ENCODE measurements at places on chromosomes 6 and 20.
A peak's percentile ranks its signal among the peaks of the same experiment; 100 is the strongest.

DNA sequence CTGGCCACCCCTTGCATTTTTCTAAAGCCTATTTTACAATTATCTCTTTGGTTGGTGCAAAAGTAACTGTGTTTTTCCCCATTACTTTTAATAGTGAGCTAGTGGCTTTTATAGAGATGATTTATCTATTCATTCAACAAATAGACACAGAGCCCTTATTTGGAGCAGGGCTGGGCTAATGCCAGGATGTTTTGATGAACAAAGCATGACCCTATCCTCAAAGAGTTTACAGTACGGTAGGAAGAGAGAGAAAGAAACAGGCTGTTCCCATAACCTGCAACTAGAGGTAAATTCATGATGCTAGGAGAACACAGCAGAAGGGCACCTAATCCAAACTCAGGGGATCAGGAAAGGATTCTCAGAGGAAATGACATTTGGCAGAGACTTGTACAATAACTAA lies 37.3 kb upstream of the UST start:
- no peak for DNase-seq

DNA sequence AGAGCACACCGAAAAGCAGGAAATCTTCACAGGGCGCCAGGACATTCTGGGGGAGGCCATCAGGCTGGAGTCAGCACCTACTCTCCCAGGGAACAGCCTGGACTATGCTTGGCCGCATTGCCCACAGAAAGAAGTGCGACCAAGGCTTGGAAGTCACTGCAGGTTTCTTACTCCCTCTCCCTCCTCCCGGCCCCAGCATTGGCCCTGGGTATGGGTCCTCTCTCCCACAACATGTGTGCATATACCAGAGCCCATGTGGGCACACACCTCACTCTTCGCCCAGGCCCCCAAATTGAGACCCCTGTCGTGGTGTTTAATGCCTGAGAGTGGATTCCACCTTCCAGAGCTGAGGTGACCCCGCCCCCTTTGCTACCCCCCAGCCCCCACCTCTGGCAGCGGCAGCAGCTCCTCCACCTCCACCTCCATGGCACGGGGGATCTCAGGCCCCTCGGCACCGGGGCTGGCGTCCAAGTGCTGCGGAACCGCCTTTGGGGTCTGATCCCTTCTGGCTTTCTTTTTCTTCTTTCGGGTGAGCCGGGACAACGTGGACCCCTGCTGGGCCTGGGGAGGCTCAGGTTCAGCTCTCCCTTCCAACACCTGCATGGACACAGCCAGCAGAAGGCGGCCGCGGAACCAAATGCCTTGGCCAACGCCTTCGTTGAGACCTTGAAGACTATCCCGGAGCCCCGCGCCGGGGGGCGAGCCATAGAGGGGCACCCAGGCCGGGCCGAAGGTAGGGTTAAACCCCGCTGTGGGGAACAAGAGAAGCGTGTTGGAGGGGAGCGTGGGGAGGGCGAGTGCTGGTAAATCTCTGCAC lies 15.2 kb upstream of the SPAG4 start:
- DNase-seq: peak; percentile 60

- no peak for DNase-seq
These were observed 176.5 kb downstream of the OGFRL1 start for GRCh38 chr6:71465096-71465495.

DNA sequence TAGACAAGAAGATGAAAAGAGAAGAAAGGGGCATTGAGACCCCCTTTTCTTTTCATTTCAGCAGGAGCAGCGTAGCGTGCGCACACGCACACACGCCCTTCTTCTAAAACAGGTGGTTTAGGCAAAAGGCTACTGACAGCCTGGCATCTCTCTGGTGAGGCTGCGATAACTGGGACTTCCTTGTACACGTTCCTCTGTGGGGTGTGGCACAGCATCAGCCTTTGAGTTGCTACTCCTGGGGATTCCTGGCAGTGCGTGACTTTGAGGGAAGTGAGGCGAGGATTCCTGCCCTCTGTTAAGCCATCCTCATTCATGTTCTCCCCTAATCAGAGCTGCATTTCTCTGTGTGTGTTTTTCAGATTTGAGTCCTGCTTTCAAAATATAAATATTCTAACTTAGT lies 94.7 kb downstream of the TMEM170B start:
- DNase-seq: no peak

DNA sequence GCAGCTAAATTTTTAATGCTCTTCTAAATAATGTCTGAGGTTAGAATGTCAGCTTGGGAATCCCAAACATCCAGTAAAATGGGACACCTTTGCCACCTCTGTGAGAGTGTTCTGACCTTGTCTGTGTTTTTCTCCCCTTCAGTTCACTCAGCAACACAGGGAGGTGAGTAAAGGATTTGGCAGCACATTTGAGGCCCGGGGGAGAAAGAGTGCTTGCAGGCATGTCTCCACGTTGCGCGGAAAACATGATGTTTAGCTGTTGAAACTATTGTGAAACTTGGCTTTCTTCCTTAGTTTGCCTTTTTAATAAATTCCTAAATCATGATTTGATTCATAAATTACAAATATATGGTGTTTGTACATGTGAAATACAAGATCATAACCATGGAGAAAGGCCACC lies 707.8 kb upstream of the FLRT3 start:
- DNase-seq: no peak

DNA sequence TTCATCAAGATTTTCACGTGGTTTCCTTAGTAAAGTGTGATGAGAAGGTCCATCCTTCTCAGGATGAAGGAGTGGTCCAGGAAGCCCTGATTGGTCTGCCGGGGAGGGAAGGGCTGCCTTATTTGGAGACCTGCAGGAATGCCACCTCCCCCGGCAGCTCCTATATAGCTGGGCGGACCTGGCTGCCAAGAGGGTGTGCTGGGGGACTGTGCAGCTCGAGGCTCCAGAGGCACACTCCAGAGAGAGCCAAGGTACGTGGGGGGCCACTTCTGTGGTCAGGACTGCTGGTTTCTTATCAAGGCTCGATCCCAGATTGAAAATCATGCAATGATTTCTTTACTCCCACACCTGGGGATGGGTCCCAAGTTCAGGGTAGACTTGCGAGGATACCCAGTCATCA lies at the start of gene PRND:
TSS of gene PRND (plus strand) at position 191 of the 400 bp plus-strand sequence. CDS start 2,643 bp downstream, outside the sequence.
- DNase-seq: no peak

DNA sequence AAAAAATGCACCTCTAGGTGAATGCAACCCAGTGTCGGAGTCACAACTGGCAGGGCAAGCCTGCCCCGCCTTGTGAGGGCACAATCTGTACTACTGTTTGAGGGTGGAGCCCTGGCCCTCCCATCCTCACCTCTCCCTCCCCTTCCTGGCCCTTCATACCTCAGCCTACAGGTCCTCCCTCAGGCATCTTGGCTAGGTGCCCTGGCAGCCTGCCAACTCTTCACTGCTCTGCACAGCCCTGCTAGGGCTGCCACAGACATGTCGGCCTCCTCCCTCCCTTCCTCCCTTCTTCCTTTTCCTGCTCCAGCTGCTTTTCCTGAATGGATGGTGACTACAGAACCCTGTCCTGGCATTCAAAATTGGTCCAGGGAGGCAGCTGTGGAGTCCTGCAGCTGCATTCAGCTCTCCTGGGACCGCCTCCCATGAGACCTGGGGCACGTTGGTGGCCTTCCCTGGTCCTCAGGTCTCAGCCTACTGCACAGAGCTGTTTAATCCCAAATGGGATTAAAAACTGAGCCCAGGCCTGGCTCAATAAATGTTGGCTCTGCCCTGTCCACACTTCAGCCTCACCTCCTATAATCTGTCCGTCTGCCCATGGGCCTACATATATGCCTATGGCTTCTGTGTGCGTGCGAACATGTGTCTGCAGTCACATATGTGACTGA lies 52.7 kb downstream of the CDH22 start:
- DNase-seq: no peak

- DNase-seq: no peak
These were observed 31.5 kb downstream of the MAFB start for GRCh38 chr20:40657526-40657925.

GRCh38 chr6:155543166-155543847 lies 87.7 kb upstream of the NOX3 start:
- DNase-seq: no peak

DNA sequence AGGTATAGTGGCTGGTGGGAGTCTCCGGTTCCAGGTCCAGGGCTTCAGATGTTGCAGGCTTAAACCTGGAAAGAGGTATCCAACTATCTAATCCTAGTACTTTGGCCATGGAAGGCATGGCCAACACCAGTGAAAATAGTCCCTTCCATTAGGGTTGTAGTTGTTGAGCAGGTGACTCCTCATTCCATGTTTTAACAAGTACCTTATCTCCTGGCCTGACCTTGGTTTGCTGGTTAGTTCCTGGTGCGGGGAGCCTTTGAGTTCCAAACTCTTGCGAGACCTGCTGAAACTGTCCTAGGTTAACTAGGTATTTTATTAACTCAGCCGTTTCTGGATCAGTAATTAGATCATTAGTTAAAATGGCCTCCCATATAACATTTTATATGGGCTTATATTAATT lies 165.1 kb upstream of the PROKR2 start:
- DNase-seq: no peak

- DNase-seq: no peak
These were observed 65.5 kb downstream of the PPP1R3G start for GRCh38 chr6:5150551-5151075.

- no peak for DNase-seq
These were observed 51.9 kb downstream of the HIVEP2 start for GRCh38 chr6:142893088-142893487.

GRCh38 chr6:146785001-146785585 lies 186.3 kb downstream of the ADGB start:
- no peak for DNase-seq
